H1 (cell line): ENCODE measurements at places on chromosomes 1 and 21.

GRCh38 chr1:2224631-2225428 is 3.3 kb upstream of the SKI start:
- no peak for DNase-seq

GRCh38 chr1:156692925-156693847 is 12.2 kb downstream of the CRABP2 start:
- peak; percentile 94 for DNase-seq

DNA sequence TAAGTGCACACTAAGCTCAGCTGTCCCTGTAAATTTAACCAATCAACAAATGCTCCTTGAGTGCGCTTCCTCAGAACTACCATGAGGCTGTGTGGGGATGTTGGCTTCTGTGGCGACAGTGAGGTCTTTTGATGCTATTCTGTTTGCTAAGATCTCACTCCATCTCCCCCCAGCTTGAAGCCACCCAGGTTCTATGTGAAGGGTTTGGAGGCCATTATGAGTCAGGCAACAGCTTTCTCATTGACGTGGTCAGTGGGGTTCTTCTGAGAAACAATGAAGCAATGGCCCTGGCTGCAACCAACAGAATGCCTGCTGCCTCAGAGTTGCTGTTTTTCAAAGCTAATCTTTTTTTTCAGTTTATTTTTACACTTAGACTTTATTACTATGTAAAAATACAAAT is 205.5 kb downstream of the PTBP2 start:
- no peak for DNase-seq

DNA sequence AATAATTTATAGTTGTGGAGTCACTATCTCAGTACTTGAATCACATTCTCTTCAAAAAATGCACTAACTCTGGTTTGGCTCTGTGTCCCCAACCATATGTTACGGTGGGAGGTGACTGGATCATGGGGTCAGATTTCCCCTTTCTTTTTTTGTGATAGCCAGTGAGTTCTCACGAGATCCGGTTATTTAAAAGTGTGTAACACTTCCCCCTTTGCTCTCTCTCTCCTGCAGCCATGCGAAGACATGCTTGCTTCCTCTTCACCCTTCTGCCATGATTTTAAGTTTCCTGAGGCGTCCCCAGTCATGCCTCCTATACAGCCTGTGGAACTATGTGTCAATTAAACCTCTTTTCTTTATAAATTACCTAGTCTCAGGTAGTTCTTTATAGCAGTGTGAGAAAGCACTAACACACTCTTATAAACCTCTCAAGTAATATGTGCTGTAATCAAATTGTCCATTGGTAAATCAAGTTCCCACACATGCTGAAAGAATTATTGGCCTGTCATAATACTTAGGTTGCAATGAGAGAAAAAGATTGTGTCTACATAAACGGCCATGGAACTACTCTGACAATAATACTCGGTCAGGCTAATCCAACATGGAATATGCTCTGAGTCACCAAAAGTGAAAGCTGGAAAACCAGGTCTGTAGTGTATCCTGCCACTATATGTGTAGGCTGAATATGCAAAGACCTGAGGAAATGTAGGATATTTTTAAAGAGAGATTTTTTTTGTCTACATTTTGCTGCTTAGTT is 107.5 kb downstream of the SLC44A5 start:
- no peak for DNase-seq

DNA sequence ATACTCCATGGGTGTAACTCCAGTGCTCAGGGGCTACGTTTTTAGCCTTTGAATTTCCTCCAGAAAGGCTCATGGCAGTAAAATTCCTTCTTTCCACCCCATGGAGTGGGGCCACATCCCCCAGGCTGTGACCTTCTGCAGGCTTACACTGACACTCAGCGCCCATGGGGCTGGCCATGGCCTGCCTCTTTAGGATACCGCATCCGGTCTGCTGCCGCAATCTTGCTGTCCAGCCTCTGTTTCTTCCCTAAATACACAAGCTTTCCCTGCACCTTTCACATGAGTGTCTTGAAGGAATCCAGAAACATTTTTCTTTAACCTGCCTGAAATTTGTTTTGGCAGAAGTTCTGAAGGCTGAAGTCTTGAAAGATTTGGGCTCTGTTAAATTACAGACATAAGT is 170.5 kb downstream of the NTMT2 start:
- DNase-seq = no peak

- DNase-seq = no peak
Measured at GRCh38 chr1:187577610-187578009, 748.9 kb downstream of the PLA2G4A start.

DNA sequence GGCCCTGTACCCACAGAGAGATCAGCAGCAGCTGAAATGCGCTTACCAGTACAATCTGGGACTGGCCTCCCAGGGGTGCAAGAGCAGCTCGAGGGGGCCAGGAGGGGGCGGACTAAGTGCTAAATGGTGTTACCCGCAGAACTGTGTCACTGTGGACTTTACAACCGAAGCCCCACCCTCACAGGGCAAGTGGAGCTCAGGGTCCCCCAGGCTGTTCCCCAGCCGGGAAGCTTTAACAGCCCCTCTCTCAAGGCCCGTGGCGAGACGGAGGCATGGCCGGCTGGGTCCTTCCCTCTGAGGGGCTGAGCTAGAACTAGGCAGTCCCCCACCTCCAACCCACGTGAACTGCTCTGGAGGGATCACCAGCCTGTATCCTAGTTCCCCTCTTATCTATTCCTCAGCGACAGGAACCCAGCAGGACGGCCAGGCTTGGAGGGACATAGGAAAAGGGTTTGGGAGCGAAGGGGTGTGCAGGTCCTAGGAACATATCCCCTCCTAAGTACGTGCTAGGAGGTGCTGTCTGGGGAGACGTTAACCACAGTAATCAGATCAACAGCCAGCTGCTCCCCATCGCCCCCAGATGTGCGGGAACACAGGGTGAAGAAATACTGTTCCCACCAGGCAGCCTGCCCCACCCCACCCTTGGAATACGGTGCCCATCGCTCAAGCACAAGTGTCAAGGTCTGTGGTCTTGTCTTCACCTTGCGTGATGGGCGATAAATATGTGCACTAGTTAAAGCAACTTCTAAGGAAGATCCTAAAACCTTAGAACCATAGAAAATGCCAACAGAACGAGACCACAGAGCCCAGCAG is 24.4 kb downstream of the ZBTB17 start:
- DNase-seq = peak; percentile 57

DNA sequence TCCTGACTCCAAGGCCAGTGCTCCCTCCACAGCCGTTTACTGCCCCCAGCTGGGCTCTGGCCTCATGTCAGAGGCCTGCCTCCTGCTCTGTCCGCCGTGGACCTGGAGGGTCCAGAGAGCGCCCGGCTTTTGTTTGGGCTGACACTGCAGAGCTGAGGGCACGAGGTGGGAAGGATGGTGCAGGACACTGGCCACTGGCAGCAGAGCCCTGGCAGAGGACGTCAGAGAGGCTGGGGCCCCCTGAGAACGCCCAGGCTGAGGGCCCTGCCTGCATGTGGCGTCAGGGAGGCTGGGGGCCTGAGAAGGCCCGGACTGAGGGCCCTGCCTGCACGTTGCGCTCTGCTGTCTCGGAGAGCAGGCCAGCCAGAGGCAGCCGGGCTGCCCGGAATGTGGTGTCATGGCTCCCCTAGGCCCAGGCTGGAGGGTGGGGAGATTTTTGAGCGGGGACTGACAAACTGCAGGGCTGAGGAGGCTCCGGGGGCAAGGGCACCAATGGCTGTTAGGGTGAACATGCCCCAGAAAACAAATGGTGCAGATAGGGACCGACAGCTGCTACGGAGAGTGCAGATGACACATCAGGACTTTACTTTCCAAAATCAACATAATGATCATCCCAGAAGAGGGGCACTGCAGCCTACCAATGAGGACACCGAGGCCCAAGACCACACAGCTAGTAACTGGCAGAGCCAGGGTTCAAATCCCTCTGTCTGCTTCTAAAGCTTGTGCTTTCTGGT is 31.7 kb downstream of the SLC66A1 start:
- no peak for DNase-seq

DNA sequence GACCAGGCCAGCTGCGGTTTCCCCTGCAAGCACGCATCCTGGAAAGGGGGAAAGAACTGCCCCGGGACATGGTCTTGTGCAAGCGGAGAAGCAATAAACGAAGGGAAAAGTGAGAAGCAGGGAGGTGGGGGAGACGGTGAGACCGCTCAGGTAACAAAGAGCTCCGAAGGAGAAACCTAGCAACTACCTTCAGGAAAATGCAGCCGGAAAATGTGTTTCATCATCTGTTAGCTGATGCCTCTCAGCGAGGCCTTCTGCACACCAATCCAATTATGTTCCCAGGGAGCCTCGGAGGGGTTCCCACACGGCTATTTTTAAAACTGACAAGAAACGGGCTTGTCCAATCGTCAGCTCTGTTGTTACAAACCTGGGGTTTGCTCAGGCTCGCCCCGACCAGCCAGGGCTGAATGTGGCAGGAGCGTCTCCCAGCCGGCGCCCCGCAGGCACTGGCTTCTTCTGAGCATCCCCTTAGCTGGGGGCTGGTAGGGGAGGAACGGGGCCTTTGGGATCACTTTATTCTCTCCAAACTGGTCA is 3.4 kb downstream of the RIPK4 start:
- no peak for DNase-seq

- DNase-seq = no peak
Measured at GRCh38 chr1:184483101-184483683, 96.4 kb downstream of the C1orf21 start.

GRCh38 chr1:243575070-243575469 is 275.0 kb downstream of the AKT3 start:
- no peak for DNase-seq

DNA sequence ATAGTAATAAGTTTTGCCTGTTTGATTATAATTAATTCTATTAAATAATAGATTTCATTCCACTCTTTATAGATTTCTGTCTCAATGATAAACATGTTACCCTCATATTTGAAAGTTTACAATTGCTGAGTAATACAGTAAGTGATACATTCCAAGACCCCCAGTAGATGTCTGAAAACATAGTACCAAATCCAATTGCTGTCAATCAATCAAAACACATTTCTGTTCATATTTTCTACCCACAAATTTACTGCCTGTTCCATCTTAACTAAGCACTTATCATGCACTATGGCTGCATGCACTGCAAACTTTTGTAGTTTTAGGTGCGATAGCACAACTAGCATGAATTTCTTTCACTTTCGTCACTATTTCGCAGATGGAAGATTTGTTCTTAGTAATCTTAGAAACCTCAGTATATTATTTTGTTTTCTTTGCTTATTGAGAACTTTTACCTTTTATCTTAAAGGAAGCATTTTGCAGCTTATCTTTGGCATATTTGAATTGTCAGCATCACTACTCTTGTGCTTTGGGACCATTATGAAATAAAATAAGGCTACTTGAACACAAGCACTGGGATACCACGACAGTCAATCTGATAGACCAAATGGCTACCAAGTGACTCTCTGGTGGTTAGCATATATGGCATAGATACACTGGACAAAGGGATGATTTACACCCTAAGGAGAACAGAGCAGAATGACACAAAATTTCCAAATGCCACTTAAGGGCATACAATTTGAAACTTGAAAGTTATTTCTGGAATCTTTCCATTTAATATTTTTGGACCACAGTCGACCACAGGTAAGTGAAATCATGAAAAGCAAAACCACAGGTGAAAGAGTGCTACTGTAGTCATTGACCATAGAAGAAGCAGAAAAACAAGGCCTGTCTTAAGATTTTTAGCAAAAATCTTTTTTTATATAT is 67.6 kb downstream of the RGS13 start:
- DNase-seq = no peak

DNA sequence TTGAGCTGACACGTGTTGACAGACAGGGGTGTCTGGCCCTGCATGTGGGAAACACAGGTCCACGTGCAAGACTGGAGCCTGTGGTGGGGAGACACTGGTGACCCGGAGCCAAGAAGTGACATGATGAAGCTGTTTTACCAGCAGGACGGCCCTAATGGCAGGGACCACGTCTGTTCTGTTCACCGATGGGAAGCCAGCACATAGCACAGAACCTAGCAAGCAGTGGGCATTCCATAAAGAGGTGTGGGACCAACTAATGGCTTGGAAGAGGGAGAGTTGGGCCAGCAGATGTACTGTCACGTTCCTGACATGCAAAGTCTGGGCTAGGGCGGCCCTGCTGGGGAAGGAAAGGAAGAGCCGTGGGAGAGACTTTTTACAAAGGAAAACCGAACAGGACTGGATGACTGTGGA is 15.3 kb downstream of the NAV1 start:
- DNase-seq = no peak

DNA sequence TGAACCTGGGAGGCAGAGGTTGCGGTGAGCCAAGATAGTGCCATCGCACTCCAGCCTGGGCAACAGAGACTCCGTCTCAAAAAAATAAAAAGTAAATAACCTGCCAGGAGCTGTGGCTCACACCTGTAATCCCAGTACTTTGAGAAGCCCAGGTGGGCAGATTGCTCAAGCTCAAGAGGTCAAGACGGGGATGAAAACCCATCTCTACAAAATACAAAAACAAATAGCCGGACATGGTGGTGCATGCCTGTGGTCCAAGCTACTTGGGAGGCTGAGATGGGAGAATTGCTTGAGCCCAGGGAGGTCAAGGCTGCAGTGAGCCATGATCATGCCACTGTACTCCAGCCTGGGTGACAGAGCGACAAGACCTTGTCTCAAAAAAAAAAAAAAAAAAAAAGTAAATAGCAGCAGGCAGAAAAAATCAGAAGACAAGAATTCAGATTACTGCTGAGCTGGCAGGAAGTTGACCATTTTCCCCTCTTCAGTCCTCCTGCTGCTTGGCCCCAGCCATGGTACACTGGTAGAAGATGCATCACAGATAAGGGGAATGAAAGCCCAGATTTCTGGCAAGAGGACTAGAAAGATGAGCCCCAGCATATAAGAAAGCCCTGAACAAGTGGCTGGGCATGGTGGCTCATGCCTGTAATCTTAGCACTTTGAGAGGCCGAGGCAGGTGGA is 97.6 kb downstream of the TOMM20 start:
- DNase-seq = no peak
